ENCODE measurements at places on chromosomes 1 and 21.

DNA sequence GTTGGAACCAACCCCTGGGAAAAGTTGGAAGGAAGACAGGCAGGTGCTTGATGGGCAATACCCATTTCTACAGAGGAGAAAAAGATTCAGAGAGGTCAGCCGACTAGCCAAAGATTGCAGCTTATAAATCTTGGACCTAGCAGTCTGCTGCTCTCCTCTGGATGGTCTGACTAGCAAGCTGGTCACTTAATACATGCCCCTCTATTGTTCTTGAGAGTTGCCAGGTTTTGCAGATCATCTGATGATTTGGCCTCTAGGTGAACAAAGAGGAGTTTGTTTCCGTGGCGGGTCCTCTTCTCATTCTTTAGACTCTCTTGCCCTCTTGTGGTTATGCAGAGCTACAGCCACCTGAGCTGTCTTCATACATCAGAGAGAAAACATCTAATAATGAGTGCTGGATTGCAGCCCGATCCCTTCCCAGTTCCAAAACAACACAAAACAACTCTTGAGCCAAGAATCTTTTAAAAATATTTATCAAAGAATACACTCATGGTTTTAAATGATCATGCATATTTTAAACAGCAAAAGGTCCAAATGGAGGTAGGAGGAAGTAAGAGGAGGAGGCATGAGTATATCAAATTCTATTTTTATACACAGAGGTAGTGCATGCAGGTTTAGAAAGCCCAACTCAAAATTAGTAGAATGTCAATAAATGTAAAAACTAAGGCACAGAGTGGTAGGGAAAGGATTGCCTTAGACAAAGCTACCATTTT, 115.7 kb downstream of the SLC30A10 start:
- no peak for DNase-seq

DNA sequence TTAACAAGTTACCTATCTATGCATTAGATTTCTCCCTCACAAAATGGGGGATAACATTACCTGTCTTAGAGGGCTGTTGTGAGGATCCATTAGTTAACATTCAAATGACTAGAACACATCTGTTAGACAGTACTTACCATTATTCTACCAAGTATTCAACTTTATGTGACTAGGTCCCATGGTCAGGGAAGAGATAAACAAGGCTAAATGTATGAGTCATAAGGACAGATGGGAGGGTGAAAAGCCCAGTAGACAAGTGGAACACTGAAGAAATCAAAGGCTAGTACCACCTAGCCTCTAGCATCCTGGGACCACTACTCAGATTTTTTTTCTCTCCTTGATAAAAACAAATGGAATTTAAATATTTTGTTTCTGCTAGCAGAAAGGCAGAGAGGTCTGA, 9.0 kb upstream of the VHLL start:
- DNase-seq = no peak

- DNase-seq = no peak
These were observed 255.5 kb upstream of the SGIP1 start for GRCh38 chr1:66278260-66279021.

DNA sequence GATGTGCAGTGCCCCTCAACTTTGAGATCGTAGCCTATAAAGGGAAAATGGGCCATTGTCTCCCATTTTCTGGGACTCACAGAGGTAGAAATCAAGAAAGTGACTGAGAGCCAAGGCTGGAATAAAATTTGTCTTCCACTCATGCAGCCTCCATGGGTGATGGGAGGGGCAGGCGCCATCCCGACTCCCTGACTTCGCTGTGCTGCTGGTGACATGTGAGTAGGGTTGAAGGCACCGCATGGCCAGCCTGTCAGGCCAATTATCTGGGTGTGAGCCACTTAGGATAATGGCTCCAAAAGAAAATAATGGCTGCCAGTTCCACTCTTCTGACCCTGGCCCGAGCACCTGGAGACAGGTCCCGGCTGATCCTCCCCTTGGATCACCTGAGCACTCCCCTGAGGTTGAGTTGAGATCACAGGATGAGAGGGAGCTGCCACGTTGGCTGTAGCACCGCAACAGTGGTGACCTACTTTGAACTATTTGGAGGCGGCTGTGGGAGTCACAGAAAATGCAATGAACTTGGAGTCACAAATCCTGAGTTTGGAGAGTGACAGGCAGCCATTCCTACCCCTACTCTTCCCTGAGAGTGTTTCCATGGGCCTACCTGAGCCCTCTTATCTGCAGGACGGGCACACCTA, 26.3 kb downstream of the CAPN9 start:
- DNase-seq = no peak

- no peak for DNase-seq
These were observed 20.0 kb downstream of the ADARB1 start for GRCh38 chr21:45094412-45094811.
